ENCODE measurements at places on chromosomes 7 and 10. TPM values are rescaled to one million over a fixed set of nuclear protein-coding genes. Genes with fewer than 3 reads are reported as not detected.

- no peak for DNase-seq
Measured at GRCh38 chr7:132654150-132654549, 77.9 kb upstream of the PLXNA4 start.

- no peak for DNase-seq
Measured at GRCh38 chr7:136079934-136080333, 102.8 kb upstream of the MTPN start.

DNA sequence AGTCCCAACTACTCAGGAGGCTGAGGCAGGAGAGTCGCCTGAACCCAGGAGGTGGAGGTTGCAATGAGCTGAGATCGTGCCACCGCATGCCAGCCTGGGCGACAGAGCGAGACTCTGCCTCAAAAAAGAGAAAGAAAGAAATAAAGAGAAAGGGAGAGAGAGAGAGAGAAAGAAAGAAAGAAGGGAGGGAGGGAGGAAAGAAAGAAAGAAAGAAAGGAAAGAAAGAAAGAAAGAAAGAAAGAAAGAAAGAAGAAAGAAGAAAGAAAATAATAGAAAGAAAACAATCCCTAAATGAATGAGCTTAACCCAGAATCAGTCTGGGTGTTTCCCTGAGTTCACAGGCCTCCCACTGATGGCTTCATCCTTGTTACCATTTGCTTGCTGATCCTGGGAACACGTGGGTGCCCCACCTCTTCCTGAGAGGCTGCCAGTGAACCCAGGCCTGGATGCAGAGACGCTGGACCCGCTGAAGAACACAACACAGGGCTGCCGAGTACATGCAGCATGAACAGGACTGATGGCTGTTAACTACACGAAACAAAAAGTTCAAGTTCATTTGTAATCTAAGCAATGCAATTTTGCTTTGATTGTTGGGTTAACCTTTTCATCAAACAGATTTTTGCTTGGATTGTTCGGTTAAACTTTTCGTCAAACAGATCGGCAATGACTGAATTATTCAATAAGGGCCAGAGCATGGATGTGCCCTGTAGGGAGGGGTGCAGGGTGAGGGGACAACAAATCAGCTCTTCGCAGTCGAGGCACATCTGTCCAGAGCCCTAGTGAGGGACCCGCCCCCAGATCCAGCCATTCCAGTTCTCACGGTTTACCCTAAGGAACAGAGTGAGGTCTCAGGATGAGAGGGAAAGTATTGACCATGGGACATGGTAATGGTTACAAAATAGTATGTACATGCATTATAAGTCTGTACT is 11.5 kb downstream of the NPFFR1 start:
- DNase-seq = no peak

DNA sequence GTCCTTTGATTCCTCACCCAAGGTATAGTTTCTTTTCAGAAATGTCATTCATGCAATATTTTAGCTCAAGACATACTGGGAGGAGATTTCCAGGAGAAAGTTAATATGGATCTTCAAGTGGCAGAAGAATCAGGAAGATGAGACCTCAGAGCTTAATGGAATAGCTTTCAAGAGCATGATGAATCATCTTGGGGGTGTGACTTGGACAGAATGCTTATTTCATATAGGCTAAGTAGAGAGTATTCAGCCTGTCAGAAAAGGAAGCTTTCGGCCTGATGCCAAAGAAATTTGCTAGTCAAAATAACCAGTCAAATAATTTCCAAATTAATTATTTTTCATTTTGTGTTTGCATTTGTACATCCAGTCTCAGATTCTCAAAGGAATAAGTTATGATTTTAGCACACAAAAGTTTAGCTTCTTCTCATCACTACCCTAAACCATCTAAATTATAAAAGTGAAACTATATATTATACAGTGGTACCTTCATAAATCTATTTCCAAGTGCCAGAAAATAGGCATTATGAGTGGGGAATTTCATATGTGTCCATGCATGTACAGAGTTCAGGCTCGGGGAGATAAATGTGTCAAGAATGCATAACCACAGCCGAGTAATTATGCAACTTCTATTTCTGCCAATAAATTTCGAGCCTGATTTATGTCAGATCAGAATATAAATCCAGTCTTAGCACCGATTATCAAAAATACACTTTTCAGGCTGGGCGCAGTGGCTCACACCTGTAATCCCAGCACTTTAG is 27.3 kb upstream of the CALD1 start:
- no peak for DNase-seq

DNA sequence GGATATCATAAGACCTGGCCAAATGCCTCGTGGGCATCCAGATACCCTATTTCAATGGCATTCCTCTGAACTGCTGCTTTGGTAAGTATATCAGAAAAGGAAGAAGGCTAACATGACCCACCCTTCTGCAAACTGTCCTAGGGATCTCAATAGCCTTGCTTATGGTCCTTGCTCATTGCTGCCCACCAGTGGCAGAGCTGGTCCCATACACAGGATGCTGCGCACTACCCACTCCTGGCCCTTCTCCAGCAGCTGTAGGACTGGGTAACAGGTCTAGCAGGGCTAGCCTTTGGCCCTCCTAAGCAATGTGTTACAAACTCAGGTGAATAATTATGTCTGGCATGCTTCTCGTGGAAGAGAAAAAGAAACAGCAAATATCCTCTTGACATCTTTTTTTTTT is 72.5 kb downstream of the C10orf90 start:
- no peak for DNase-seq

- no peak for DNase-seq
Measured at GRCh38 chr10:5314840-5315239, 49.9 kb upstream of the UCN3 start.

- DNase-seq = no peak
Measured at GRCh38 chr7:36490419-36490830, 100.8 kb downstream of the ANLN start.

GRCh38 chr7:132419542-132419941 is 156.7 kb downstream of the PLXNA4 start:
- DNase-seq = no peak

- DNase-seq = no peak
Measured at GRCh38 chr10:48818081-48818480, 121.6 kb downstream of the LRRC18 start.

GRCh38 chr7:41916450-41916927 is 213.6 kb upstream of the INHBA start:
- DNase-seq = no peak

DNA sequence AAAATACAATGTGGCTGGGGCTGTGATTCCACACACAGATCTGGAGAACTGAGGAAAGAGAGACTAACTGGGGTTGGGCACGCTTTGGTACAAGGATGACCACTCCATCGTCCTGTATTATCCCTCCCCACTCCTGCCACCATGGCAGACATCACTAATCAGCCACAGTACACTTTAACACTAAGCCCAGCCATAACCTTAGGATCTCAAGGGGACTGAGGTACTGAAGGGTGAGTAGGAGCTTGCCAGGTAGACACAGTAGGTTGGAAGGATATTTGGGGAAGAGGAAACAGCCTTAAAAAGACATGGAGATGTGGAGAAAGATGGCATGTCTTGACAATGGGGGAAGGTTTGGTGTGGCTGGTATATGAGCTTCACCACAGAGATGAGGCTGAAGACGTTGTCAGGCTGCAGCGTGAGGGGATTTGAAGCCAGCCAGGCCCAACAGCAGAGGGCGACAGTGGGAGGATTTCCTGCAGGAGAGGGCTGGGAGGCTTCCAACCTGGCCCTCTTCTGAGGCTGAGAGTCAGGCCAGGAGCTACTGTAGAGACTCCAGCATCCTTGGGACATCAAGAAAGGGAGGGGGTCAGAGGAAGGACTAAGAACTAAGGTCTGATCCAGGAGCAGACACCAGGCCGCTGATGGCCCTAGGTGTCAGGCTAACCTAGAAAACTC is 58.6 kb upstream of the COL13A1 start:
- DNase-seq = no peak

DNA sequence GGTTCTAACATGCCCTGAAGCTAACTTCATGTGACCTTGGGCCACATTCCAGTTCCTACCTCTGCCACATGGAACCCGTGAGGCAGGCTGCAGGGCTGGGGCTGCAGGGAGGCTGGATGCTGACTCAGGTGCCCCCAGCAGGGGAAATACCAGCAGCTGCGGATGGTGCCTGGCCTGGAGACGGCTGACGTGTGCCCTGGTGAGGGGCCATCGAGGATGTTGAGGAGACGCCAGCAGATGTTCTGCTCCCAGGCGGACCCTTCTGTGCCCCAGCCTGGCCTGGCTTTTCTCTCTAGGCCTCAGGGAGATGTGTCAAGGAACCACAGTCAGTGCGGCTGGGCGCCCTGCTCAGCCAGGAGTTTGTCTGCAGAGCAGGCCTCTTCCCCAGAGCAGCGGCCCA is 8.8 kb downstream of the BAG3 start:
- no peak for DNase-seq

DNA sequence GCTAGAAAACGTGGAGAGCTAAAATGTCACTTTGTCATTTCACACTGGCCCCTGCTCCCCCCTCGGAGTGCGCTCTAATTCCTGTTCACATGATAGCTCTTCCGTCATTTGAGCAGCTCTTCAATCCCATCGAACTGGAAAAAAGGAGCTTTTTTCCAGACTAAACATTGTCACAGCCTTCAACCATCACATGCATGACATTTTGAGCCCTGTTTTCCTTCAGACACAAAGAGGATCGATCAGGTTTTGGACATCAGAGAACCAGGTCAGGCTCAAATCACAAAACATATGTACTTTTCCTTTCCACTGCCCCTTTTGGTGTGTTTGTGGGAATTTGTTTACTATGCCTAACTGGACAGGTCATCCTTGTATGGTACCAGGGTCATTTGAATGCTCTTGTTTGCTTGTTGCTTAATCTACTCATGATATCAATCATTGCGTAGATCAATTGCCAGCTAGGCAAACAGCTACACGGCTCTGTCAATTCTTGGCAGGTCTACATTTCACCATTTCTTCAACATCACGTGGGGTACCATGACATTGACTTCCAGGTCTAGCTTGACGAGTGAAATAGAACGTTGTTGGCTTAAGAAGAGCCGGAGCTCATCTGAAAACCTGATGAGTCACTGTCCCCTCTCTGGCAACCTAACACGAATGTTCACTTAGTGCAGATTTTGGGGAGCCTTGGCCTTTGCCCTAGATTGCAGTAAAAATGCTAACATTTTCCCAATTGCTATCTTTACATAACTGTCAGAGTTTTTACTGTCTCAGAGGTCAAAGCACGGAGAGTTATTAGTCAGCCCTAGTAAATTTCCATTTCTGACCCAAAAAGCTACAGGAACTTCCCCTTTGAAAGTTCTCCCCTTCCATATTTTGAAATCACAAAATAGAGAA is 87.3 kb downstream of the LYZL2 start:
- no peak for DNase-seq

DNA sequence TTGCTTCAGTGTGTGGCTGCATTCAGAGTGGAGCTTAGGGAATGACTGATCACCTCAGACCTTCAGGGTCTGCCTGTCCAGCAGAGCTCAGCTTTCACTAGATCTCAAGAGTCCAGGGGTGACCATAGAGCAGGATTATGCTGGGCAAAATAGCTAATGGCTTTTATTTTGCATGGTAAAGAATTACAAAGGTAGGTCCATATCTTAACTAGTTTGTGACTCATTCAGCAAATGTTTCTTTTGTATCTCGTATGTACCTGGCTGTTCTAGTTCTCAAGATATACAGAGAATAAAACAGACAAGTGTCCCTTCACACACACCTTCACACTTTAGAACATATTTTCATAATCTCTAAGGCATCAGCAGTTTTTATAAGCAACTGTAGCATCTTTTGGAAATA is 180.5 kb downstream of the DYNC1I1 start:
- no peak for DNase-seq

DNA sequence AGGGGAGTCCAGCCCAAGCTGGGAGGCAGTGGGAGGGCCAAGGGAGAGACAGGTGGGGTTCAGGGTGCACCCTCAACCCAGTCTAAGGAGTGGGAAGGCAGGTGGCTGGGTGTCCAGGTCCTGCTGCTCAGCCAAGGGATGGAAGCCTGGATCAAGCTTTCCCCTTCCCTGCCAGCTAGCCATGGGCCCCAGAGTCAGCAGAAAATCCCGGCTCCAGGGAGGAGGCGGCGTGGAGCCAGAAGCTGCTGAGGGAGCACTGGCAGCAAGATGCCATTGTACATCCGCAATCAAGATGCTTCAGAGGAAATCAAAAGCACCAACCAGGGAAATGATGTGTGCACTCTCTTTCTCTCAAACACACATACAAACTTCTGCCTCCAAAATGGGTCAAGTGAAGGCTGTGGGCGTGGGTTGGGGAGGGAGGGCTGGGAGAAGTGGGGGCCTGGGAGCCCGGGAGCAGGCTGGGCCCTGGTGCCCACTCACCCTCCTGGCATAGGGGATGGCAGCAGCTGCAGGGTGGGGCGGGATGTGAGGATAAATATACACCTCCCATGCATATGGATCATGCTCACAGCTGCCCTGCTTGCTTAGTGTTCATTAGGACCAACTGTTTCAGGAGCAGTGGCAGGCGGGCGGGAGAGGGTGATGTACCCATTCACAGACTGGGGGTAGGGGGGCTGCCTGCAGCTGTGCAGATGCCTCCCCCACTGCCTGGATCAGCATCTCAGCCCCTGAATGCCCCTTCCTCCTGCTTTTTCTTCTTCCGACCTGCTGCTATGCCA is 24.2 kb downstream of the TRIM8 start:
- DNase-seq = no peak

DNA sequence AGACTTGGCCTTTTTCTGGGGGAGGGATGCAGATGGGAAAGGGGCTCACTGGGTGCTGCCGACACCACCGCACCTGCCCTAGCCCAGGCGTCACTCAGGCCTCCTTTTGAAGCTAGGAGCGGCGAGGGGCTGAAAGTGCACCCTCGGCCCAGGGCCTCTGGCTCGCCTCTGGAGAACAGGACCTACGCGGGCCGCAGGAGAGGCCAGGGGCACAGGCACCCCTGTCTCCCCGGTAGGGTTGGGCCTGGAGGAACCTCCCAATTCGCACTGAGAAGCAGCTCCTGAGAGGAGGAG is 46.5 kb upstream of the PRKAR1B start:
- DNase-seq = no peak

DNA sequence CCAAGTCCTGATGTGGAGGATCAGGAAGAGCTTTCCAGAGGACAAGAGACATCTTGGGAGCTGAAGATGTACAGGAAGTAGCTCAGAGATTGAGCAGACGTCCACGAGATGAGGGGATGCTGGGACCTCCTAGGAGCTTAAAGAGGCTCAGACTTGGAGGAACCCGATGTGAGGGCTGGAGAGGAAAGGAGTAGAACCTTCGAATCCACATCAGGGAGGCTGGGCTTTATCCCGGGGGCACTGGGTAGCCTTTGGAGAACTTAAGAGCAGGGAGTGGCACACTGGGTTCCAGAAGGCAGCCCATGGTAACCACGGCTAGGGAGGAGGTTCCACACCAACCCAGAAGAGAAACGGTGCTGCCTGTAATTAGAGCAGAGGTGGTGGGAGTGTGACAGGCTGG is 10.8 kb downstream of the PRKCQ start:
- DNase-seq = no peak

DNA sequence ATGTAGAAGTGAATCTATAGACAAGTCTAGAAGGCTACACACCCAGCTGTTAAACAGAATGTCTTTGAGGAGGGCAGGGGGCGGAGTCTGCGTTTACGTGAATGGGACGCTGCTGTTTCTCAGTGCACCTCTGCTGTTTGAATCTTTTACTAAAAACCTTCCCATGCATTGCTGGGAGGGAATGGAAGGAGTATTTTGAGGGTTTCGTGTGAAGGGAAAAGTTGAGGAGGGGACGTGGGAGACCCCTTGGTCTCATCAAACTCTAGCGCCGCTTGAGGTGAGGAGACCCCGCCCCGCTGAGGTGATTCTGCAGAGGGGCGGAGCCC is 492 bp upstream of the VCL start:
- DNase-seq = peak; percentile 80

- no peak for DNase-seq
Measured at GRCh38 chr10:116632596-116633215, 12.0 kb downstream of the PNLIPRP2 start.

SFR1 gene
- total RNA-seq = 7.7 TPM

ACSL5 gene
- 11.4 TPM for total RNA-seq

SLC18A2 gene
- total RNA-seq = 0.92 TPM

MAPK8 gene
- 50.6 TPM for total RNA-seq

CCL24 gene
- total RNA-seq = not detected
